Breast epithelium (tissue), 4 donors: ENCODE measurements at places on chromosomes 11 and 22. TPM values are rescaled to one million over a fixed set of nuclear protein-coding genes. Genes with fewer than 3 reads are reported as not detected.
A peak's percentile ranks its signal among the peaks of the same experiment; 100 is the strongest.

The TBX1 gene
- total RNA-seq, result 9.2 TPM

- DNase-seq, result no peak
Observed at GRCh38 chr11:65790104-65790901, 3.4 kb downstream of the OVOL1 start.

GRCh38 chr11:56842814-56843794 lies 94.6 kb upstream of the OR9G4 start:
- no peak for DNase-seq

- no peak for DNase-seq
Observed at GRCh38 chr11:65311170-65311678, 3.4 kb upstream of the CDC42EP2 start.

- no peak for DNase-seq
Observed at GRCh38 chr11:69704508-69705253, 859 bp upstream of the FGF19 start.

GRCh38 chr22:23065495-23066122 lies 4.7 kb upstream of the GNAZ start:
- DNase-seq, result peak; percentile 35

DNA sequence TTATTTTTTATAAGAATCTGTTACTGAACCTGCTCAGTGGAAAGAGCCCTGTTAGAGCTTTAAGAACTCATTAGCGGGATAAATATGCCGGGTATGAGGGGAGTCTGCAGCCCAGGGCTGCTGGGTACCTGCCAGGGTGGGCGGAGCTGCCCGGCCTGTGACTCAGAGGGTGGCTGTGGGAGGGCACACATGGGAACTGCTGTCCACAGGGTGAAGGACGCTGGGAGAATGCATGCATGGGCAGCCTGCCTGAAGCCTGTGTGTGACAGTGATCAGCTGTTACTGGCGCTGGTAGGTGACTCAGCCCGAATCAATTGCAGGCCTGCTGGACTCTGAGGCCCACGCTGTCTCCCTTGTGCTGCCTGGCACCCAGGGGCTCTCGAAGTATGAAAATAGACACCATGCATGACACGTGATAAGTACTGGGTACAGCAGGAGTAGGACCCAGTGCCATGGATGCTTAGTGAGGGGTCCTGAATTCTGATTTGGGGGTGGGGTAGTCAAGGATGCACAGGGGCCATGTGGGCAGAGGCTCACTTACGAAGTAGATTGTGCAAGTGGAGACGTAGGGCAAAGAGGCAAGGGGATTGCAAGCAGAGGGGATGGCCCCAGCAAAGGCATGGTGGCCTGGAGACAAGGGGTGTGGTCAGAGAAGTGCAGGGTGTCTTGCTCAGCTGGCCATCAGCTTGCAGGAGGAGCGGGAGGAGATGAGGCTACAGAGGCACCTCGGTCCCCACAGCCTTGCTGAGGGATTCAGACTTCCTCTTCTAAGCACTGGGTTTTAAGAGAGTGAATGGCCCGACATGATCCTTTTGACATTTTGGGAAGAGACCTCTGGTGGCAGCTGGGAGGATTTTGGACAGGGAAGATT lies 36.5 kb downstream of the GRIK4 start:
- peak; percentile 93 for DNase-seq

- no peak for DNase-seq
Observed at GRCh38 chr22:19207401-19207808, 28.9 kb upstream of the SLC25A1 start.

GRCh38 chr11:100991541-100991940 lies 138.1 kb downstream of the PGR start:
- no peak for DNase-seq

The SCN2B gene
- total RNA-seq, result under 0.01 TPM

- no peak for DNase-seq
Observed at GRCh38 chr11:84549217-84549616, 1077.9 kb downstream of the DLG2 start.

GRCh38 chr22:49930596-49931412 lies 12.4 kb downstream of the CRELD2 start:
- DNase-seq, result peak; percentile 93

The DAGLA gene
- total RNA-seq, result 2.4 TPM

The ARHGEF12 gene
- 83.4 TPM for total RNA-seq

GRCh38 chr22:19143967-19144400 lies 467 bp downstream of the ESS2 start:
- DNase-seq, result no peak

DNA sequence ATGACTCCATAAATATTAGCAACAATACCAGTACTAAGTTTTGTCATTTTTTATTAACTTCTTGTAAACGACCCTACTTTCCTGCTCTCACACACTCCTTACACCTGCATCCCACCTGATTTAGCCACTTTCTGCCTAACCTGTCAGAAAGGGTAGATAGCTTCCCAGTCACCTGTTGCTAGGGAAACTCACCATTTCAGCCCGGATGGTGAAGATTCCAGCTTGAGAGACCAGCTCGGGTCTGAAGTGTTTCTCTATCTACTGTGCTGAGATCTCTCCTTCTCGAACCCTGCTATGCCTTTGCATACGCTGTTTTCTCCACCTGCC lies at the start of gene PARVG:
Gene PARVG, plus strand, starts transcription at position 220 of the 327 bp plus-strand sequence. CDS start 2,405 bp downstream, outside the sequence.
- DNase-seq, result no peak

The CECR2 gene
- 0.32 TPM for total RNA-seq

The TEX54 gene
- 1.6 TPM for total RNA-seq

- DNase-seq, result no peak
Observed at GRCh38 chr11:125148743-125149142, 15.8 kb upstream of the PKNOX2 start.

The BEST1 gene
- 3.7 TPM for total RNA-seq

- no peak for DNase-seq
Observed at GRCh38 chr22:40966726-40967085, 15.5 kb downstream of the RBX1 start.

The GRK3 gene
- total RNA-seq, result 49.1 TPM

The HEPN1 gene
- total RNA-seq, result not detected

GRCh38 chr11:123202155-123203151 lies 7.4 kb upstream of the CLMP start:
- no peak for DNase-seq

GRCh38 chr11:7160814-7161489 lies 72.2 kb downstream of the RBMXL2 start:
- DNase-seq, result no peak

GRCh38 chr11:74822170-74822569 lies 73.5 kb downstream of the RNF169 start:
- no peak for DNase-seq

GRCh38 chr22:36985211-36985889 lies 33.9 kb downstream of the TST start:
- no peak for DNase-seq

The TRIM64 gene
- not detected for total RNA-seq

The MUC5B gene
- total RNA-seq, result 2.0 TPM

DNA sequence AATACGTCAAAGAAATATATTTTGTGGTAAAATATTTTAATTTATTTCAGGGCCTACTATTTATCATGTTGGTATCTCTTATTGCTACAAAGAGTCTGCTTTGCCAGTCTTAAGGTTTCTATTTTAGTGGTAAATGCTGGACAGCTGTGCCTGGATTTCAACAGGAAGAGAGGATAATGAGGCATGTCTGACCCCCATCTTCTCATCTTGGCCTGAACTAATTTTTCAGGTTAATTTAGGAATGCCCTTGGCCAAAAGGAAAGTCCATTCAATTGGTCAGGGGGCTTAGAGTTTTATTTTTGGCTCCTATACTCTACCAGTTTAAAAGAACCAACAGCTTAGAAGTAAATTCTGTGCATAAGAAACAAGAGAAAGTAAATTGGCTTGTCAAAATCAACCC lies 428.2 kb downstream of the LUZP2 start:
- DNase-seq, result no peak

- no peak for DNase-seq
Observed at GRCh38 chr11:21931436-21932101, 261.3 kb upstream of the ANO5 start.

The GAS2 gene
- total RNA-seq, result 22.1 TPM

DNA sequence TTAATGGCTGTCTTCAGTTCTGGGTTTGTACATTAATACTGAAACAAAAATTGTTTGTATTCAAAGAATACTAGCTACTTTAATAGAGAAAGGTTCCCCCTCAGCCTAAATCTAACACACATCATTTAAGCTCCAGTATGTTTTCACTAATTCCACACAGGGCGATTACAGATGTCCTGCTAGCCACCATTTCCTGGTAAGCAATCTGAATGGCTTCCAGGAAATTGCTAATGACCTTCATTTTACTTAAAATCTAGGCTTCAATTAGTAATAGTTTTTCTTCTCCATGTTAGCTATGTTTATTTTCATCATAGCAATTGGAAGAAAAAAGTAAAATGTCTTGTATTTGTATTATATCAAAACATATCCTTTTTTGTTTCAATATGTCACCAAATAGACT lies 132.8 kb downstream of the SOX6 start:
- DNase-seq, result no peak

- no peak for DNase-seq
Observed at GRCh38 chr22:44443641-44444235, 54.3 kb downstream of the RTL6 start.

DNA sequence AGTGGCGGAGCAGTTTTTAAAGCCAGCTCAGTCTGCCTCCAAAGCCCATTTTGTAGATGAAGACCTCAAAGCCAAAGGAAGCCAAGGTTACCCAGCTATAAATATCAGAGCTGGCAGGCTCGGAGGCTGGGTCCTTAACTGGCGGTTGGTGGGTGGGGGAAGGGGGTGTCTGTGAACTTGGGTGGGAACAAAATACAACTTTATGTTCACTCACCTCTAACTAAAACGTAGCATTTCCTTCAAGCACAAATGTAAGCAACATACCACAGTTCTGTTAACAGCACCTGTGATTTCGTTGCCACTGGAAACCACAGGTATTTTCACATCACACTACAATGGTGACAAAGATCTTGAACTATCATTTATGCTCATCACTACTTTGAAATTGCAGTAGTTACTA lies 99.7 kb upstream of the SYT13 start:
- DNase-seq, result no peak

GRCh38 chr22:37345863-37346504 lies 63.7 kb downstream of the CYTH4 start:
- no peak for DNase-seq

DNA sequence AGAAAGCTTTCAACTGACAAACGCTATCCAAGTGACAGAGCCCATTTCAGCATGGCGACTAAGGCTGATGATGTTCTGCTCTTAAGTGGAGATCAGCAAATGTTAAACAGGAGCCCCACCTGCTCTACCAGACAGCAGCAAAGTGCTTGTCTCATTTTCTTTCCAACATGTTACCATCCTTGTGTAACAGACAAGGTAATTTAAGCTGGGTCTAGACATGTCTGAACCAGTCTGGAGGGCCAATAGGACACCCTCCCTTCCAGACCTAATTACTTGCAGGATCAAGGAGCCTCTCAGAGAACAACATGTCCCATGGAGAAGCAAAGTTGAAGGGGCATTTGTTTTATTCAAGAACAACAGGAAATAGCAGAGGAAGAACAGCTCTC lies 3.9 kb upstream of the LMO2 start:
- peak; percentile 54 for DNase-seq

The PRR33 gene
- total RNA-seq, result not detected

DNA sequence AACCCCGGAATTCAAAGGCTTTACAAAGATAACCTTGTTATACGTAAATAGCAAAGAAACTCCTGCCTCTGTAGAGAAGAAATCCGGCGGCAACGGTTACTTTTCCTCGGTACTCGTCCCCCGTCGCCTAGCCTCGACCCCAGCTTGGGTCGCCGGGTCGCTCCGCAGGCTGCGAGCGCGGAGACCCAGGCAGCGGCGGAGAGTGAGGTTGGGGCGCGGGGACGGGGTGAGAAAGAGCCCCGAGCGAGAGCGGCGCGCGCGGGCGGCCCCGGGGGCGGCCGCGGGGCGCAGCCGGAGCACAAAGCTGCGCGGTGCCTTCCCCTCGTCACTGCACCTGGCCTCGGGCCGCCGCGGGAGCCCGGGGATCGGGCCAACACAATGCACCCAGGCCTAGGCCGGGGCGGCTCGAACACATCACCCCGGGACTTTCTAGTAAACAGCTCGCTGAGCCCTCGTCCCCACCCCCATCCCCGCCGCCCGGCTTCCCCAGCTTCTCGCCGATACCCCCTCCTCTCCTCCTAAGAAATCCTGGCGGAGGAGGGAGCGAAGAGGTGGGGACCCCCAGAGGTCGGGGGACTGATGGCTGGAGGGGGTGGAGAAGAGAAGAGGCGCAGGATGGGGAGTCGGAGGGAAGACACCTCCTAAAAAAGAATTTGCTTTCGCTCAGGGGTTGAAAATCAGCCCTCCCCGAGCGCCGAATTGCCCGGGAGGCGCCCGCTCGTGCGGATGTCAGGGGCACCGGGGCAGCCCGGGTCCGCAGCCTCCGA lies 845 bp downstream of the MPPED2 start:
- peak; percentile 32 for DNase-seq

GRCh38 chr11:64510759-64511158 lies 80.3 kb upstream of the SLC22A12 start:
- DNase-seq, result no peak

The LIF gene
- total RNA-seq, result 9.5 TPM

- no peak for DNase-seq
Observed at GRCh38 chr22:36628571-36629065, 74.9 kb downstream of the CACNG2 start.

The F2 gene
- not detected for total RNA-seq

DNA sequence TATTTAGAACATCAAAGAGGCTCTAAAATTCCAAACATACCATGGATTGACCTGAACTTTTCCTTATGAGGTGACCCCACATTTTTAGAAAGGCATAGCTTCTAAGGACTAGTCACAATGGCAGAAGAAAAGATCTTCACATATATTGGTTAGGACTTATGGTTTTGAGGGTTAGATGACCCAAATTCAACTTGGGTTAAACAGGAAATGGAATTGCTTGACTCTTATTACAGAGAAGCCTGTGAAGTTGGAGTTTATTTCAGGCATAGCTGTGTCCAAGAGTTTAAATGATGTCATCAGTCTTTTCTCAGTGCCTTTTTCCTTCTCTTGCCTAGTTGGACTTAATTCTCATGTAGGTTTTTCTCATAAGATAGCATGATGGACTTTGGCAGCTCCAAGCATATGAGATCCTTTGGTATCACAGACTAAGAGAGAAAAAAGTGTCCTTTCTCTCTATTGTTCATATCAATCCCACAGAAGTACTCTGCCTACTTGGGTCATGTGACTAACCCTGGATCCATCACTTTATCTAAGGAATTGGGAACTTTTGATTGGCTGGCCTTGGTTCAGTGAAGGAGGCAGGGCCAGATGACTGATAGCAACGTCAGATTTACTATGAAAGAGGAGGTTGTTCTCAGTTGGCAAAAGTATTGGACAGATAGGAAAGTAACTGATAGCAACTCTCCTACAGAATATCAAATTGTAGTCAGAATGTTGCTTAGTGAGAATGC lies 17.3 kb upstream of the RAG1 start:
- no peak for DNase-seq
